Gastroesophageal sphincter (tissue), 4 donors: ENCODE measurements at places on chromosomes 2 and 18.

GRCh38 chr2:100976061-100976460, 26.0 kb upstream of the RPL31 start:
- ATAC-seq: no peak

GRCh38 chr2:190156530-190157212, 94.1 kb upstream of the MSTN start:
- no peak for ATAC-seq

- no peak for ATAC-seq
These were observed 103.4 kb downstream of the ALPK2 start for GRCh38 chr18:58525517-58525916.

DNA sequence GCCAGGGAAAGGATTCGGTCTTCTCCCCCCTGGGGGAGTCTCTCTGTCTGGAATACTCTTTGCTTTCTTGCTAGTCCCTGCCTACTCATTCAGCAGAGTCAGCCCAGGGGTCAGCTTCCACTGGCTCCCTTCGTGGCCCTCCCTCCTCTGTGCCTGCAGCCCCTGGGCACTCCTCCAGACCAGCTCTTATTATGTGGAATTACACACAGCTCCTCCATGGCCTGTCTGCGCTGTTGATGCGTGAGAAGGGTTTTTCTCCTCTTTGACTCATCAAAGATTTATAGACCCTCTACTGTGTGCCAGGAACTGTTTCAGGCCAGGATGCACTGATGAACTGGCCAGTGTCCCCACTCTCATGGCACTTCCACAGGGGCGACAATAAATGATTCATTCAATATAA, 44.4 kb downstream of the ST8SIA5 start:
- no peak for ATAC-seq

DNA sequence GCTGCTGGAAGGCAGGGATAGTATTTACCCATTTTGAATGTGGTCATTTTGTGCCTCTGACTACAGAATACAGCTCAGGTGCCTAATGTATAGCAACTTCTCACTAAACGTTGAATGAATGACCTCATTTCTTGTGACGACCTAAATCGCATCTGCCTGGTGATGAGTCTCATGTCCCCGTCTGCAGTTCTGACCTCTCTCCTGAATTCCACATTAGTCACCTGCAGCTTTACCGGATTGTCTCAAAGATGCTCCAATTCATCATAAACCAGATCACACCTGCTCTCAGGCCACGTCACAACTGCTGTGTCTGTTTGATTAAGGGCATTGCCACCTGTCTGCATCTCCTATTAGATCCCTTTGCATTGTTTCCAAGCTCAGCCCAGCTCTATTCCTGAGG, 133.6 kb upstream of the MYT1L start:
- no peak for ATAC-seq

GRCh38 chr18:59911600-59911999, 11.8 kb downstream of the PMAIP1 start:
- ATAC-seq: peak; percentile 34
